ENCODE measurements at places on chromosomes 12 and 14. TPM values are rescaled to one million over a fixed set of nuclear protein-coding genes. Genes with fewer than 3 reads are reported as not detected.

Gene ZC3H10
- total RNA-seq: 5.5 TPM

Gene DHRS2
- total RNA-seq: 1.2 TPM

Gene CRY1
- 29.8 TPM for total RNA-seq

Gene PTPN21
- total RNA-seq: 21.7 TPM

Gene PWP1
- total RNA-seq: 58.0 TPM

Gene OAS2
- total RNA-seq: 9.1 TPM

Gene GPRC5A
- 0.42 TPM for total RNA-seq

- no peak for DNase-seq
Measured at GRCh38 chr12:95244350-95244749, 26.7 kb downstream of the VEZT start.

- DNase-seq: peak; percentile 90
Measured at GRCh38 chr12:57145460-57146059, 1.9 kb downstream of the LRP1-AS start.

DNA sequence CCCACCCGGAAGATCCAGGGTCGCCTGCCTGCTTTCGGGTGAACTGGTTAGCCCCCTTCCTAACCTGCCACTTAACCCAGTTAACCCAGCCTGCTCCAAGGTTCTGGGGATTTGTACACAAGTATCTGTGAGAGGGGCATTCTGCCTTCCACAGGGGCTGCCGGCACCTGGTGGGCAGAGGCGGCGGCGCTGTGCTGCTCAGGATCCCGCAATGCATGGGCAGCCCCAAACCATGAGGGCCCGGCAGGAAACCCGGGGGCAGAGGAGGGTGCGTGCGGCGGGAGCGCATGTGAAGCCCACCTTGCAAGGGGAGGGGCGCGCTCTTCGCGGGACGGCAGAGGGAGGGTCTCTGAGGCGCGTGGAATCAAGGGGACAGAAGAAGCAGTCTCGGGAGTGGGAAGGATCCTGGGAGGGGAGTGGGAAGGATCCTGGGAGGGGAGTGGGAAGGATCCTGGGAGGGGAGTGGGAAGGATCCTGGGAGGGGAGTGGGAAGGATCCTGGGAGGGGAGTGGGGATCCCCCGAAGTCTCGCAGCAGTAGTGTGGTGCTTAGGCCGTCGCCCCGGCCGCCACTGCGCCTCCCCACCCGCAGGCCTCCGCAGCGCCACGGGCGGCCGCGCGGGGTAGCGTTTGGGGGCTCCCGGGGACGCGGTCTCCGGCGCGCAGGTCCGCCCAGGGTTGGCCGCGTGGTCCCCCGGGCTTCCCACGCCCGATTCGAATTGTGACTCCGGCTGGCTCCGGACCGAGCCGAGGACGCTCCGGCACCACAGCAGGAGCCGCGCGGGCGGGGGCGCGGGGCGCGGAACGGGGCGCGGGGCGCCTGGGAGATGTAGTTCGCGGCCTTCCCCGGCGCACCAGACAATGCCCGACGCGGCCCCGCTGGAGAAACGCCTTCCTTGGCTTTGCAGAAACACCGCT lies 4.9 kb upstream of the MTA1 start:
- peak; percentile 45 for DNase-seq

GRCh38 chr12:92273076-92273475 lies 127.4 kb upstream of the BTG1 start:
- DNase-seq: no peak

GRCh38 chr14:102922490-102923200 lies at the start of gene AMN:
Gene AMN (plus strand): TSS chr14:102922663. CDS start chr14:102922689, 26 bp downstream.
- no peak for DNase-seq

- DNase-seq: peak; percentile 40
Measured at GRCh38 chr14:80959496-80959895, 4.1 kb downstream of the TSHR start.

DNA sequence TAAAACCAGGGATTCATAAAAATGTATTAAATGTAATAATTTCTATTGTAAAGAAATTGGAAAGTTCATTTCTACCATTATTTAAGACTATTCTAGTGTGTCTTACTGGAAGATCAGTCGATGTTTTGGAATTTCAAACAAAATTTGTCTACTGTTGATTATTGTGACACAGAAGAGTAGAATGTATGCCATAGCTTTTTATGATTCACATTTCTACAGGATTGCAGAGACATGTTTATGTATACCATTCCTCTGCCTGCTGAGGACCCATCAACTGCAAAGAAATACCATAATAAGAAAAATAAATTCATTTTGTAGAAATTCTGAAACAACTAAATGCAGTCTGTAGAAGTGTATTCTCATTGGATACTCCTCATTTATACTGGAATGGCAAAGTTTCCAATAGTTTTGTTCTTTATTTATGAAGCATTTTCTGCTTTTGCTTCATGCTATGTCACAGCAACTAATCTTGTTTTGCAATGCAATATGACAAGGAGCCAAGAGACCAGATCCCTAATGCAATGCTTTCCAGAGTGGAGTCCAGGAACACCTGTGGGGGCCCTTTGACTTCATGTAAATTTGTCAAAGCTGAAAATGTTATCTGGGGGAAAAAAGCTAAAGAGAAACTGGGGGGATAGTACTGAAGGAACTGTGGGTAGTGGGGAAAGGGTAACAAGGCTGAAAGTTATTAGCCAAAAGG lies 172.9 kb upstream of the LRIG3 start:
- DNase-seq: no peak

DNA sequence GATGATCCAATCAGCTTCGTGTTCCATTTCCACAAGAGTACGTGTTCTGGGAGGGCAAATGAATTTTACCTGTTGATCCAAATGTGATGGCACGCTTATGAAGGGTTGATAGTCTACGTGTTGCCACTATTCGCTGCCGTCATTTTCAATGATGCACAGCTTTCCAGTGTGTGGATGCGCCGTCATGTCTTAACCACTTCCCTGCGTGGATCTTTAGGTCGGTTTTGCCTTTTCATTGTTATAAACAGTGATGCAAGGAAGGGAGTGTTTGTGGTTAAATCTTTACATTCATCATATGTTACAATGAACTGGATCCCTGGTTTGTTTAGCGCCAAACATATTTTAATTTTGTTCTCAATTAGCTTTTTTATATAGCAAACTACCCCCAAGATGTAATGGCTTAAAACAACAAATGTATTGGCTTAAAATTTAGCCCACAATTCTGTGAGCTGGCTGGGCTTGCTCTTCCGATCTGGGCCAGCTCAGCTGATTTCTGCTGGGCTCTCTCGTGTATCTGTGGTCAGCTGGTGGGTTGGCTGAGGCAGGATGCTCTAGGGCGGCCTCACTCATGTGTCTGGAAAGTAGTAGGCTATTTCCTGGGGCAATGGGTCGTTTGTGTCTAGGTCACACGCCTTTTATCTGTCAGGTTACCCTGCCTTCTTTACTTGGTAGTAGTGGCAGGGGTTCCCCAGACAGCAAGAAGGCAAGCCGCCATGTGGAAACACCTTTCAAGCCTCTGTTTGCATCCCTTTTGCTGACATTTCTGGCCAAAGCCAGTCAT lies 176.7 kb downstream of the CRADD start:
- DNase-seq: no peak

DNA sequence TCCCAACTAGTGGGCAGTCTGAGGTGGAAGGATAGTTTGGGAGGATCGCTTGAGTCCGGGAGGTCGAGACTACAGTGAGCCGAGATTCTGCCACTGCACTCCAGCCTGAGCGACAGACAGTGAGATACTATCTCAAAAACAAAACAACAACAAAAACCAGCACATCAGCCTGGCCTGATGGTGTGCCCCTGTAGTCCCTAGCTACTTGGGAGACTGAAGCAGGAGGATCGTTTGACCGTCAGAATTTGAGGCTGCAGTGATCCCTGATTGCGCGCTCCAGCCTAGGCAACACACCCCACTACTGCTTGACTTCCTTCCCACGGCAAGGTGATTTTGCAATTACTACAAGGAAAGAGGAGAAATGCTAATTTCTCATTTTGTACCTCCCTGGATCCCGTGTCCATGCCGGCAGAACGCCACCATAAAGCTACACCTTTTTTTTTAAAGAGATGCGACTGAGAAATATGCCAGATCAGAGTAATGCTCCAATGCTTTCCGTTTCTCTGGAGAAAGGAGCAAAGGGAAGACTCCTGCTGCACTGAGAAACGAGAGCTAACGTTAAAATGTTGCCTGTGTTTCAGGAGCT lies 672 bp upstream of the SCFD1 start:
- peak; percentile 10 for DNase-seq

DNA sequence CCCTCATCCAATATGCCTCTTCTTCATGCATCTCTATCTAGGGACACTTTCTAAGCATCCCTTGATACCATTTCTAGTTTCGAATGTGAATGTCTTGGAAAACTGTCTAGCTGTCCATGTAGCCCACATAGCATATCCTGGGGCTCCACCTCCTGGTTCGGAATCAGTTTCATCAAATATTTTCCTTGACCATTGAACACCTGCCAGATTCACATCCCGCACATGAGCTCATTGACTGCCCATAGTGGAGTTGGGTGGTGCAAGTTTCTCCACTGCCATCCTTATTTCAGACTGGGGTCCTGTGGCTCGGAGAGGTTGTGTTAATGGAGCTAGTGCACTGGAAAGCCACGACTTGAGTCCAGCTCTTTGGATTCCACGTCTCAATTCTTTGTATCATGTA lies 58.6 kb upstream of the TMEM263 start:
- peak; percentile 21 for DNase-seq

- no peak for DNase-seq
Measured at GRCh38 chr14:28102814-28103213, 663.8 kb upstream of the FOXG1 start.

GRCh38 chr14:51118993-51119392 lies 24.1 kb upstream of the TRIM9 start:
- DNase-seq: no peak

DNA sequence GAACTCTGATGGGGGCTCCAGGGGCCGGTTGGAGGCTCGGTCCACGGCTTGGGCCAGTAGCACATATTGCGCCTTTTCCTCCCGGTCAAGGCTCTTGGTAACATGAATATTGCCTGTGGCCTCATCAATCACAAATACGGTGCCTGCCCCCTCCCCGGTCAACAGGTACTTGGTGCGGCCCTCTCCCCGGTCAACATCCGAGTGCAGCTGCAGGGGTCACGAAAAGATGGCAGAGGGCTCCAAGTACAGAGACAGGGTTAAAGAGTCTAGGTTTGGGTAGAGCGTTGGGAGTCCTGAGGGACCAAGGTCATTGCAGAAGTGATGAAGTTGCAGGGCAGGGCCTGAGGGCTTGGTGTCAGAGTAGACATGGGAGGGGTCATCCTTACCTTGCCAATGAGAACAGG lies 2.2 kb downstream of the CDH24 start:
- DNase-seq: no peak

GRCh38 chr14:53148671-53149070 lies 4.5 kb downstream of the DDHD1 start:
- no peak for DNase-seq

DNA sequence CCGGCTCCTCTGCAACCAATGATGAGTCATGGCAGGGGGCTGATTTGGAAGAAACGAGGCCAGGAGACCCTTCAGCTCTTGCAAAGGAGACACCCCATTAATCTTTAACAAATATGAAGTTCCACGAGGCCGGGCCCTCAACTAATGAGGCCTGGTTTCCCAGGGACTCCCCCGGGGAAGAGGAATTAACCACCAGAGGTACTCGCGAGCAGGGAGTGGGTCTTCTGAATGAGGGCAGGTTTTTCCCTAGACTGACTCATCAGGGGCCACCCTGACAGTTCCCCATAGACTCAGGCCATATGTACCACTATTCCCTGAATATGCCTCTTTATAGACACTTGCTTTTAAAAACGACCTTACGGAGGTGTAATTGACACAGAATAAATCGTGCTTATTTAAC lies 150.7 kb upstream of the LHX5 start:
- DNase-seq: no peak

- DNase-seq: no peak
Measured at GRCh38 chr12:69332815-69333358, 15.3 kb upstream of the LYZ start.

DNA sequence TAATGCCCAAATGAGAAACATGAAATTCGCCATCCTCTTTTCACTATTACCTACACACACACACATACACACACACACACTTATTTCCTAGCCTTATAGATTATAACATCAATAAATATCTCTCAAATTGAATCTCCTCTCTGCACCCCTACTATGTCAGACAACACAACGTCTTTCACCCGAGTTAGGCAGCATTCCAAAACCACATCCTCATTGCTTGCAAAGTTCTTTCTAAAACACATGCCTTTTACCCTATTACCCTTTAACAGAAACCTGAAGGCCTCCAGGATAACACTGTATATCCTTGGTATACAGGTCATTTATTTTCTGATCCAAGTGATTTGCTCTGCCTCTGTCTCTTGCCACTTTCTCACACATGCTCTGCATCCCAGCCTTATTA lies 56.3 kb downstream of the KCNH5 start:
- DNase-seq: no peak

GRCh38 chr12:108766294-108766693 lies 35.0 kb upstream of the CORO1C start:
- DNase-seq: no peak

GRCh38 chr12:2393016-2393415 lies 340.2 kb downstream of the CACNA1C start:
- DNase-seq: no peak

DNA sequence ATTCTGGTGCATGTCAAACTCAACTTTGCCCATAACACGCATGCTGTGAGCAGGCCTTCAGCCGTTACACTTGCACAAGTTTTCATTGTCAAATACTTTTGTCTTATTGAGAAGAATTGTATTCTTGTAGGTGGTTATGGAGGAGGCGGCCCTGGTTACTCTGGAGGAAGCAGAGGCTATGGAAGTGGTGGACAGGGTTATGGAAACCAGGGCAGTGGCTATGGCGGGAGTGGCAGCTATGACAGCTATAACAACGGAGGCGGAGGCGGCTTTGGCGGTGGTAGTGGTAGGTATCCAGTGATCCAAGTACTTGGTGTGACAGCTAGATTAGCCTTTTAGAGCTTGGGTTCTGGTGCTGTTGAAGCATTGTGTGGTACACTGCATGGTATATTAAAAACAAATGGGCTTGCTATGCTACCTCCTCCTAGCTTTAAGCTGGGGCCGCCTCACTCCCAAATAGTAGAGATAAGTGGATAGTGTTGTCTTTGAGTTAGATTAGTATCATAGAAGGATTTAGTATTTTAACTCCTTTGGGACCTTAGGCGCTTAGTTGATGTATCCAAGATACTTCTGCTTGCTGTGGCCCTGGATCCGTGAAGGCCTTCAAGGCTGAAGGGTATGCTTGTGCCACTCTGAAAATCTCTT lies 2.5 kb downstream of the HNRNPA1 start:
- DNase-seq: no peak

- DNase-seq: no peak
Measured at GRCh38 chr12:82648259-82648909, 38.3 kb upstream of the TMTC2 start.

DNA sequence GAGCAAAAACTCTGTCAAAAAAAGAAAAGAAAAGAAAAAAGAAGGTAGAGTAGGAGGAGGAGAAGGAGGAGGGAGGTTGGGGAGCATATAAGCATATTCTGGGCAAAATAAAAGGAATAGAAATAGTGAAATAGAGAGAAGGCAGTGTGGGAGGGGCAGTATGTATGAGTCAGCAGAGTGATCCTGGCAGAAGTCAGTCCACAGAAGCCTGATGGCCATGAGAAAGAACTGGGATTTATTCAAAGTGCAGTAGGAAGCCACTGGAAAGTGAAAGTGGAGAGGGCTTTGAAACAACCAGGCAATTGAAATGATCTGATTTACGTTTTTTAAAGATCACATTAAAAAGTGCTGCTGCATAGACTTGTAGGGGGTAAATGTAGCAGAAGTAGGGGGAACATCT lies 368.6 kb upstream of the USP15 start:
- no peak for DNase-seq
